A549 (cell line): ENCODE measurements at places on chromosomes 7 and 10. TPM values are rescaled to one million over a fixed set of nuclear protein-coding genes. Genes with fewer than 3 reads are reported as not detected.
A peak's percentile ranks its signal among the peaks of the same experiment; 100 is the strongest.

GRCh38 chr7:138205614-138206150 lies 129.4 kb downstream of the AKR1D1 start:
- DNase-seq = no peak

GRCh38 chr7:40996233-40996677 lies 706.6 kb downstream of the INHBA start:
- DNase-seq = no peak

DNA sequence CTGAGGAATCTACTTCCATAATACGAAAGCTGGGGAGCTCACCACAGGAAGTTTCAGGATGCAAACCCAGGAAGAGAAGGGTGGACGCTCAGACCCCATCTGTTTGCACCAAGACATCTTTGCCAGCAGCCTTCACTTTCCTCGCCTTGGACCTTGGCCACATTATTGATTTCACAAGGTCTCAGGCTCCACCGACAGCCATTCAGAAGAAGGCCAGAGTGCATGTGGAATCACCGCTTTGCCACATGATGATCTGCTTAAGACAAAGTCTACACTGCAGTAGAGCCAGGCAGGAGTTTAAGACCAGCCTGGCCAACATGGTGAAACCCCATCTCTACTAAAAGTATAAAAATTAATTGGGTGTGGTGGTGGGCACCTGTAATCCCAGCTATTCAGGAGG lies 60.0 kb downstream of the LYZL1 start:
- DNase-seq = no peak

DNA sequence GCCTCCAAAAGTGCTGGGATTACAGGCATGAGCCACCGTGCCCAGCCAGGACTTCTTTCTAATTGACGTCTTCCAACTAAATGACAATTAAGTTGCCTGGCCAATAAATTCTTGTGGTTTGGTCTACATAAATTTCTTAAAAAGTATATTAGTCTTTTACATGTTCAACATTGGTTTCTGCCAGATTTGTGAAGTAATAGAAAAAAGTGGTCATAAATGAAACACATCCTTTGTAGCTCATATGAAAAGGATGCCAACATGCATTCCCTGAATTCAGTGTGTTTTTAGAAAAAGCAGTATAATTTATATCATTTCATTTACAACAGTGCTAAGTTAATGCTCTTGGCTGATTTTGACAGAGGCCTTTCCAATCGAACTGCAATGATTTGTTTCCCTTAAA lies 215.0 kb downstream of the TAX1BP1 start:
- no peak for DNase-seq

DNA sequence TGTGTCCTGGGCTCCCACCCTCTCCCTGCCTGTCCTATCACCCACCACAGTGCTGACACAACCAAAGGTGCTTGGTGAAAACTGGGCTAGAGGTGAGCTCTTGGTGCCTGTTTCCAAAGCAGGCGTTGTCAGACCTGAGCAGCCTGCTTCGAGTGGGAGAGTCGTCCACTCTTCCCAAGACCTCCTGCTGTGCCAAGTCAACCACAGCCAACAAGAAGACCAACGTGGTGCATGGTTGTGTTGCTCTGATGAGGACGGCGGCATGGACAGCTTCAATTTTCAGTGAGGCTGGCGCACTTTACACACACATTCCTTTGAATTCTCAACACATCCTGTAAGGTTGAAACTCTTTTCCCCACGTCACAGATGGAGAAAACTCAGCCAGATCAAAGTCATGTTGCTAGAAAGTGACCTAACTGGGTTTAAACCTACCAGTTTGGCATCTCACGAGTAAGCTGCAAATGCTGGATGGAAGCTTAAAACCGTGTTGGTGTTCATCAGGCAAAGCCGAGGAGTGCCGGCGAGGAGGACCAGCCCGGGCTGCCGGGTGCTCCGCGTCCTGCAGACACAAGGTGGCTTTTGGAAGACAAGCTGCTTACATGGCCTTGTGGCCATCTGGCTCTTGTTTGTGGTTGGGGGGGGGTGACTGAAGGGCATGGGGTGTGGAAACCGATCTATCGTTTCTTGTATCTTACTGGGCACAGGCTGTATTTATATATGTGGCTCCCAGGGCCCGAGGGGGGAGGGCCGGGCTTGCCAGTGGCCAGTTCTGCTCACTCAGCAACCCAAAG lies 39.3 kb downstream of the INSIG1 start:
- DNase-seq = no peak

DNA sequence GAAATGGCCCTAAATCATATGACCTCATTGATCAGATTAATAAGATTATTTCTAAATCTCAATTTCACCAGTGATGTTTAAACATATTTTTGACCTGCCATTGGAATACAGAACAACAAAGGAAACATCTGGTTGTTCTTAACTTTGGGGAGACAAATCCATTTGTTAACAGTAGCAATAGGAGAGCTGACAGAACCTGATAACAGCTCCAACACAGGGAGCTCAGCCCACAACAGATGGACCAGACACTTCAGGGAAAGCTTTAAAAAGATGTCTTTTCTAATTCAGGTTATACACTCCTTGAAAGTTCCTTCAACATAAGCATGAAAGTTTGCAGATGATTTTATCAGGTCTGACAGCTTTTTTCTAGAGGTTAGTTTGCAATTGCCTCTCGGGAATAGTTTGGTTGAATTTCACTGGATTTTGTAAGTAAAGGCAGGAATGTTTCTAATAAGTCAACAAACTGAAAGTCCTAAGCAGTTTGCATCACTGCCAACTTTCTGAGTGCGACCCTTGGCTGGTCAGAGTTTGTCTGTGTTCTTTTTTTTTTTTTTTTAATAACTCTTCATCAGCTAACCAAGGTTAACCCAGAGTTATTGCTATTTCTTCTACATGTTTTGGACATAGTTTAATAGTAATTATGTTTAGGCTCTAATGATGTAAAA lies 6.5 kb upstream of the MET start:
- DNase-seq = no peak

DNA sequence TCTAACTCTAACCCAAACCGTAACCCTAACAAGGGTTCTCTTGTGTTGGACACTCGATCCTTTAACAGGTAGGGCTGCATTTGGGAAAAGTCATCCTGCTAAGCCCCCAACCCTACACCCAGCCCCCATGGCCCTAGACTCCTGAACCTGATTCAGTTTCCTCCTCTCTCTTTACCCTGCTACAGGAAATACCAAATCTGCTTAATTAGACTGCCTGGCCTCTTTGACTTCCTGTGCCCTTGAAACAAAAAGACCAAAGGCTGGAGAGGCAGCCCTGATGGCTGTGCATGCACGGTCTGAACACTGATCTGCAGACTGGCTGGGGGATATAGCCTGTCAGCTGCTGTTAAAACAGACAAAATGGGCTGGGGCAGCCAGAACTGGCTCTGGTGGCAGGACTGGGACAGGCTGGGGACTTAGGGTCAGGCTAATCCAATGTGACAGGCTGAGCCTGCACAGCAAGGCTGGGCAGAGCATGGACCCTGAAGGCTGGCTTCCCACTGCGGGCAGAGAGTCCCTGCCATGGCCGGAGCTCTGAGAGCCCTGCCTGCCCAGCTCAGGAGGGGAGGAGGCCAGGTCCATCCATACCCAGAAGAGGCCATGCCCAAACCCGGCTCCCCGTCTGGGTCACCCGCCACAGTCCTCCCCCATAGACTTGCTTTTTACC lies 51.0 kb upstream of the MSMB start:
- no peak for DNase-seq

GRCh38 chr7:8303904-8304528 lies 42.0 kb upstream of the ICA1 start:
- DNase-seq = peak; percentile 56

DNA sequence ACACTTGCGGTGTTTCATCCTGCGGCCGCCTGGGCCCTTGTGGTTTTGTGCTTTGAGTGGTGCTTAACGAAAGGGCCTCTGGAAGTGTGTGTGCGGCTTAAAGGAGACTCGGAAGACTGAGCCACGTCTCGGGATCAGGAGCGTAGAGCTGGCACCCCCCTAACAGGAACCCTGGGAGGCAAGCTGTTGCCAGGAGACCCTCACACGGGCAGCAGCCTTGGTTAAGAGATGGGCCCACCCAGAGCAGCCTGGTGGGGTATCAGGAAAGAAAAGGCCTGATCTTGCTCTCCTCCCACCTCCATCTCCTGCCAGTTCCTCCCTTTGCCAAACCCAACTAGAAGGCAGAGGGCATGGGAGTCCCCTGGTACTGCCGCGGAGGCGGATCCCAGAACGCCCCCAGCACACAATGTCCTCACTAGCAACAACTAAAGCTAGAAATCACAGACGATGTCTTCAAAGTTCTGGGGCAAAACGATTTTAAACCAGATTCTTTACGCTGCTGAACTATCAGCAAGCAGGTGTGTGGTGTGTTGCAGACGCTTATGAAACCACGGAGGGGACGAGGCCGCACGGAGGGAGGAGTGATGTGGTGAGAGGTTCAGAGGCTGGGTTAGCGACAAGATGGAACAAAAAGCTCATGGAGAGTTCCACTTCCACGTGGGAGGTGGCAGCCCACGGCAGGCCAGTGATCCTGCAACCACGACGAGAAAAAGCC lies 67.0 kb upstream of the INPP5A start:
- no peak for DNase-seq

GRCh38 chr10:122632031-122632430 lies 67.6 kb downstream of the C10orf120 start:
- no peak for DNase-seq

DNA sequence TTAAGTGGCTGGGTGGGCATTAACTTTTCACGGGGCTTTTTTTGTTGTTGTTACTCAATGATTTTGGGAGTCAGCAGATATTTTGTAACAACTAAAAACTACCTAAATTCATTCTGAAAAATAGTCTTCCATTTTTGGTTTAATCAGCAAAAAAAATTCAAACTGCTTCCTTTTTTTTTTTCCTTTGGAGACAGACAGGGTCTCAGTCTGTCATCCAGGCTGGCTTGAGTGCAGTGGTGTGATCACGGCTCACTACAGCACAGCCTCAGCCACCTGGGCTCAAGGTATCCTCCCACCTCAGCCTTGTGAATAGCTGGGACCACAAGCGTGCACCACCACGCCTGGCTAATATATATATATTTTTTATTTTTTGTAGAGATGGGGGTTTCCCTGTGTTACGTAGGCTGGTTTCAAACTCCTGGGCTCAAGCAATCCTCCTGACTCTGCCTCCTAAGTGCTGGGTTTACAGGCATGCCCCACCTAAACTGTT lies 36.5 kb downstream of the SKIDA1 start:
- no peak for DNase-seq

DNA sequence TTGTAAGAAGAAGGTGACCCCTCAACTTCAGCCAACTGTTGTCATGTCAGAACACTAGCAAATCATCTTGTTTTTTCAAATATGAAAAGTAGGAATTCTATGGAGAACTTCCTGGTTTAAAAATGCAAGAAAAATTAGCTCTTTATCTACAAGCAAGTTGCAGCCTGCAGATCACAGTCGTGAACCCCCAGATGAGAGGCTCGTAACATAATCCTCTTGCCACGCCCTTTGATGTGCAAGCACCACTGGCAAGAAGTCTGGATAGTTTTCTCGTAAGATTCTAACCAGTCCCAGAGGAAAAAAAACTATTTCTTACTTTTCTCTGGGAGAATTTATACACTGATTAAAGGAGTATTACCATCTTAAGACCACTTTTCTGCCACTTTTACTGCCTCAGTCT lies 132.3 kb downstream of the DPY19L1 start:
- no peak for DNase-seq

DNA sequence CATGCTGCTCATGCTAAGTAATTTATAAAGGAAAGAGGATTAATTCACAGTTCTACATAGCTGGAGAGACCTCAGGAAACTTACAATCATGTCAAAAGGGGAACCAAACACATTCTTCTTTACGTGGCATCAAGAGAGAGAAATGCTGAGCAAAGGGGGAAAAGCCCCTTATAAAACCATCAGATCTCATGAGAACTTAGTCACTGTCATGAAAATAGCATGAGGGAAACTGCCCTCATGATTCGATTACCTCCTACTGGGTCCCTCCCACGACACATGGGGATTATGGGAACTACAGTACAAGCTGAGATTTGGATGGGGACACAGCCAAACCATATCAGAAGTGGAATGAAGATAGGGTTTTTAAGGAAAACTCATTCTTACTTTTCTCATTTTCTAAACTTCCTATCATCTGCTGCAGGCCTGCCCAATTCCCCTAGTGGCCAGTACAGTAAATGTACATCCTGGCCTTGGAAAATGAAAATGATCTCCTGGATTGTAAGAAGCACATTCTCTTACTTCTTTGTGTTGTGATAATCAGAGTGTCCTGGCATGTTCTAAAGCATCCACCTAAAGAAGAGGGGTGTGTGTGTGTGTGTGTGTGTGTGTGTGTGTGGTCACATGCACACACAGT lies 421.5 kb downstream of the LRMDA start:
- peak; percentile 12 for DNase-seq

GRCh38 chr10:34736976-34737771 lies 77.9 kb downstream of the PARD3 start:
- no peak for DNase-seq

- no peak for DNase-seq
These were observed 303.5 kb upstream of the KLF6 start for GRCh38 chr10:4088354-4089066.

DNA sequence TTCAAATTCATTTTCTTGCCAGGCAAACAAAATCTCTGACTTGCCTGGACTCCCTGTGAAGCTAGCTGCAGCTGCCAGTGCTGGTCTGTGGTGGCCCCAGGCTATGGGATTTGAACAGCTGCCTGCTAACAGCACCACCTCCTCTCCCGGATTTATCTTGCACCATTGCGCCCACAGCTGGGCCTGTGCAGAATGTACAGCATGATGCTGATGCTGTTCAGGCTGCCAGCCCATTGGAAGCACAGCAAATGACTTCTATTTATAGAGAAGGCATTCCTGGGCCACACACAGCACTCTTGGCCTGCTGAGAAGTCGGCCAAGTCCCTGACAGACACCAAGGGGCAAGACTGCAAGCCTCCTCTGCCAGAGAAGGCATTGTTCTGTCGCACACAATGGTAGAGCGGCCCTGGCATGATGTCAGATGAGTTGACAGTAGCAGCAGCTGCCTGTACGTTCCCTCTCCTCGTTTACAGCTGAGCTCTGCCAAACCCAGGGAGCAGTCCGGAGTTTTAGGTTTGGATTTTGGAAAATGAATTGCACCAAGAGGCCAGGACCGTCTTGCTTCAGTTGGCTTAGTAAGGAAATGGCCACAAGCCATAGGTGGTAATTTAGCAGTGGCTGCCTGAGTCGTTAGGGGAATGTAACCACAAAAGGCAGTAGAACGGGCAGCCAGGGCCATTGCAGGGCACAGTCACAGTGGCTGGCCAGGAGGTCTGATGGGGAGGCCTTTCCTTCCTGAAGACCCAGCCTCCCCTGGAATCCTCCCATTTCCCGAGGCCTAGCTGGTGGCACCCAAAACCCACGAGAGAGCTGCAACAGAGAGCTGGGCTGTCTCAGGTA lies 38.5 kb downstream of the MTURN start:
- peak; percentile 48 for DNase-seq

The MYL10 gene
- polyA plus RNA-seq = not detected in 3 replicates

The CYP3A5 gene
- 2.2 to 2.3 TPM (median 2.3 TPM) in 3 replicates for polyA plus RNA-seq

The HECW1 gene
- 11.3 to 12.5 TPM (median 12.2 TPM) in 3 replicates for polyA plus RNA-seq

The LDB3 gene
- polyA plus RNA-seq = 0.08 to 0.15 TPM (median 0.13 TPM) in 3 replicates

The WNT8B gene
- polyA plus RNA-seq = 0.04 to 0.05 TPM in 2 of 3 replicates, not detected in the other
